Activated CD4-positive, alpha-beta memory T cell treated with anti-CD3 and anti-CD28 coated beads, Interleukin-2, amount 10 ng/mL, durations not matched to agents 7 days and 5 days (primary cell): ENCODE measurements at places on chromosomes 5 and 9. TPM values are rescaled to one million over a fixed set of nuclear protein-coding genes. Genes with fewer than 3 reads are reported as not detected.

DNA sequence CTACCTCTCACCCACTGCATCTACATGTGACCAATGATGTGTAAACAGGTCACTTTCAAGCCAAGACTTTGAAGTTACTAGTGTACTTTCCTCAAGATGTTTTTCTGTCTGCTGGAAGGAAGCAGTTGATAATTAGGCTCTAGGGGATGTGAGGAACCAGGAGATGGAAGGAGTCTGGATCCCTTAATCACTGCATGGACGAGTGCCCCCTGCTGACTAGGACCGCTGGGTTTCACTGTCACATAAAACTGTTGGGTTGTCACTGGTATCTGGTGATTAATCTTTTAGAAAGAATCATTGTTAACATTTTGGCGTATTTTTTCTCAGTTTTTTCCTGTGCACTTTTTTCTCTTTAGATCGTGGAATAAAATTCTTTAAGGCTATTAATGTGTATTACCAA, 79.5 kb downstream of the SREK1 start:
- no peak for DNase-seq

Gene EFNA5
- total RNA-seq = not detected

Gene TMEM174
- not detected for total RNA-seq

GRCh38 chr9:100466829-100467221, 6.1 kb upstream of the TMEFF1 start:
- no peak for DNase-seq

Gene LCN1
- total RNA-seq = not detected

- no peak for DNase-seq
Observed at GRCh38 chr5:140345919-140346347, 470 bp downstream of the HBEGF start.

Gene CLIC3
- total RNA-seq = 4.9 TPM

Gene GPR151
- not detected for total RNA-seq

DNA sequence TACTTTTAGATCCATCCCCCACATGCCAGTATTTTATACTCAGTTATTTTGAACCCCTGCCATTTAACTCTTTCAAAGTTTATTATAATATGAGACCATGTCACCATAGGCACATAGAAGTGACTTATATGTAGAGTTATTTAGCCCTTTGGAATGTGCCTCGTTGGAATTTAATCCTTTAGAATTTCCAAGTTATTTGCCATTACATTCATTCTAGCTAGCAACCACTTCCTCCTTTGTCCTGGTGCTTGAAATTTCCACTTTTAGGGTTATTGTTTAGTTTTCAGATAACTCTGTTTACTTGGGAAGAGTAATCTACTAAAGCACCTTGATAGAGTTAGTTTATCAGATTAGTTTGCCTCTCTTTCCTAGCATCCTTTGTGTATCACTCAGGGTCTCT, 82.8 kb upstream of the TLE1 start:
- DNase-seq = no peak

Gene LCN15
- not detected for total RNA-seq
